Omental fat pad (tissue), 4 donors: ENCODE measurements at places on chromosomes 7 and 10. TPM values are rescaled to one million over a fixed set of nuclear protein-coding genes. Genes with fewer than 3 reads are reported as not detected.

Gene TEX47
- total RNA-seq = not detected

Gene SPACDR
- 0.84 TPM for total RNA-seq

Gene CSTF2T
- 28.8 TPM for total RNA-seq

Gene CTTNBP2
- 15.1 TPM for total RNA-seq

Gene CPA5
- total RNA-seq = not detected

Gene PON1
- total RNA-seq = not detected

Gene ZNF488
- total RNA-seq = not detected
